Spleen (tissue), 13 donors: ENCODE measurements at places on chromosomes 7 and 10. TPM values are rescaled to one million over a fixed set of nuclear protein-coding genes. Genes with fewer than 3 reads are reported as not detected.

SPDYE8 gene
- not detected for total RNA-seq

C10orf71 gene
- not detected for total RNA-seq

DNA sequence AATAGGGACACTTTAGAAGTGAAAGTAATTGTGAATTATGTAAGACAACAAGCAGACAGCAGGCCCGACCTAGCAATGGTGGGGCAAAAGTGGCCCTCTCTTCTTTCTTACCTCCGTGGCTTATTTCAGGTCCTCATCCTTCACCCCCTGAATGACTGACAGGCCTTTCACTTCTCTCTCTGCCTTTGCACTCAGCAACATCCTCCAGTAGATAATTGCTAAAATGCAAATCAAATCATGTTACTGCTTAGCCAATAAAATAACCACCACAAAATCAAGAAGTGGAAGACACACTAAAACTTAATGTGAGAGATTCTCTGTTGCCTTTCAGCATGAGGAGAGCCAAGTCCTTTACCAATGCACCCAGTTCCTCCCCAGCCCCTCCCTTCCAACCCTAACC is 274.6 kb upstream of the ZNF32 start:
- no peaks in the 10 kb centered on the region for H3K36me3 ChIP-seq

CTTNBP2 gene
- 8.3 TPM for total RNA-seq

DNA sequence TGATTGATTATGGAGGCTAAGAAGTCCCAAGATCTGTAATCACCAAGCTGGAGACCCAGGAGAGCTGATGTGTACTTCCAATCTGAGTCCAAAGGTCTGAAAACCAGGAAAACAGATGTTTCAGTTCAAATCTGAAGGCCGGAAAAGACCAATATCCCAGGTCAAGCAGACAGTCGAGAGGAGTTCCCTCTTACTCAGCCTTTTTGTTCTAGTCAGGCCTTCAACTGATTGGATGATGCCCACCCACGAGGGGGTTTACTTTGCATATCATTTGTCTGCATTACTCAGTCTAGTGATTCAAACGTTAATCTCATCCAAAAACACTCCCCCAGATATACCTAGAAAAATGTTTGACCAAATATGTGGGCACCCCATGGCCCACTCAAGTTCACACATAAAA is 7.4 kb upstream of the ARID5B start:
- no peak overlapping the region for H3K4me3 ChIP-seq
- peaks cover 20% of the 10 kb centered on the region for H3K4me1 ChIP-seq
- no peaks in the 10 kb centered on the region for H3K36me3 ChIP-seq
- no peak for DNase-seq
- no peak overlapping the region for H3K27ac ChIP-seq

GRCh38 chr7:150369748-150370501 is 1.3 kb downstream of the REPIN1 start:
- peak overlapping the region; percentile 68 for H3K4me3 ChIP-seq
- H3K27ac ChIP-seq = peak overlapping the region; percentile 97
- peak; percentile 78 for DNase-seq
- H3K4me1 ChIP-seq = peaks cover 37% of the 10 kb centered on the region

ZNF467 gene
- total RNA-seq = 47.2 TPM
